ENCODE measurements at places on chromosomes 1 and 21.

- H3K4me3 ChIP-seq: peak overlapping the region; percentile 76
- peaks cover 30% of the 10 kb centered on the region for H3K27me3 ChIP-seq
- no peak overlapping the region for H3K27ac ChIP-seq
- peak; percentile 86 for DNase-seq
- H3K4me1 ChIP-seq: no peaks in the 10 kb centered on the region
Measured at GRCh38 chr1:23216771-23217420, 406 bp downstream of the HTR1D start.

DNA sequence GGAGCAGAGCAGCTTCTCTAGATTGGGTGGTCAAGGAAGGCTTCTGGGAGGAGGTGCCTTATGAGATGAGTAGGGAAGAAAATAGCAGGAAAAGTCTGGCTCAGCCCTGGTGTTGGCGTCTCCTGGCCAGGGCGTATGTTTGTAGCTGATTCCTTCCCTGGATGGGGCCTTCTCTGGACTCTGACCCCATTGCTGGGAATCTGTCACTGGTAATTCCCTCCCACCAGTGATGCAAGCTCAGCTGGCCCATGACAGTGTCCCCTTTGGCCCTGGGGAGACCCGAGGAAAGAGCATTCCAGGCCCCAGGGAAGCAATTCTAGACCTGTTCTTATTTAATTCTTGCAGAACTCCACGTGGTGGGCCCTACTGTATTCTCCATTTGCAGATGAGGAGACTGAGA is 20.7 kb downstream of the IGSF21 start:
- peaks cover 52% of the 10 kb centered on the region for H3K27me3 ChIP-seq
- H3K36me3 ChIP-seq: no peaks in the 10 kb centered on the region
- H3K27ac ChIP-seq: no peak overlapping the region
- H3K4me3 ChIP-seq: no peak overlapping the region

- no peaks in the 10 kb centered on the region for H3K27me3 ChIP-seq
- DNase-seq: no peak
- H3K4me3 ChIP-seq: no peak overlapping the region
- H3K27ac ChIP-seq: no peak overlapping the region
- peaks cover 7% of the 10 kb centered on the region for H3K36me3 ChIP-seq
- no peaks in the 10 kb centered on the region for H3K4me1 ChIP-seq
Measured at GRCh38 chr1:95028954-95029353, 43.8 kb downstream of the ALG14 start.

DNA sequence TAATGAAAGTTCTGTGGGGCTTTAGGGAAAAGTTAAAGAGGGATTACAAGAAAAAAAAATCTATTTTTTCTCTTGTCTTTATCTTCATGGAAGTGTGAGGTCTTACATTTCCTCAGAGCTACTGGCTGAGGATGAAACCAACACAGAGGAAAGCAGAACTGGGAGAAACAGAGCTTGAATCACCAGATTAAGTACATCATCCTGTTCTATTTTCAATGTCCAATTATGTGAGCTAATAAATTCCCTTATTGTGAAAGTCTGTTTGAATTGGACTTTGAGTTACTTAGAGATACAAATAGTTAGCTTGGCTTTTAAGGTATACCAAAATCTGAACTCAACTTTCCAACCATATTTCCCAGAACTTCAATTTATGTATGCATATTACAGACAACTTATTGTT is 69.2 kb downstream of the LPGAT1 start:
- peaks cover 5% of the 10 kb centered on the region for H3K4me1 ChIP-seq
- no peaks in the 10 kb centered on the region for H3K27me3 ChIP-seq
- peaks cover 38% of the 10 kb centered on the region for H3K36me3 ChIP-seq
- no peak for DNase-seq

DNA sequence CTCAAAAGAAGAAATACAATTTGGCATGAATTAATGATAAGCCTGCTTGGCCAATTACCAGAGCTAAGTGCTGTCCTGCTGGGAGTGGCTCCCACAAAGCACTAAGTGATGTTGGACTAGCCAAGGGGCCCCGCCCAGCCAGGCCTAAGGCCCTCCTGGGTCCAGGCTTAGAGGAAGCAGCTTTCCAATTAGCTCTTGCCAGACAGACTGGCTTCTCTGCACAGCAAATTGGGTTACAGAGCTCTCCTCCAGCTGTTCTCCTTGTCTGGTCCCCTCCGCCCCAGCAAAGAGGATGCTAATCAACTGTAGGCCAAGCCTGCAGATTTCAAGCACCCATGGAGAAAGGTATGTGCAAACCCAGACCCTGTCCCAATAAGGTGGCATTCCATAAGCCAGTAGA is 151.9 kb downstream of the DMRTA2 start:
- H3K4me3 ChIP-seq: no peak overlapping the region
- H3K4me1 ChIP-seq: no peaks in the 10 kb centered on the region
- no peak for DNase-seq

DNA sequence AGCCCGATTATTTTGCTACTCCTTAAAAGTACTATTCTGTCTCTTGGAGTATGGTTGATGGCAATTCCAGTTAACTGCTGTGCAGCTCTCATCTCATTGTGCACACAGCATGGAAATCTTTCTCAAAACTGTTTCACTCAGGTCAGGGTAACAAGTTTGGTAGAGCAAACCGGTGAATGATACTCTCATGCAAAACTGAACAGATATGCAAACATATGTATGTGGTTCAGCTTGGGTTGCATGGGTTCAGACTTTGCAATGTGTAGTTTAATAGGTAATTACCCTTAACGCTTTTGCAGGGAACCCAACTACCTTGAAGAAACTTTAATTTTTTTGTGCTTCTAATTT is 2.2 kb downstream of the GADD45A start:
- no peak for DNase-seq
- peak overlapping the region; percentile 91 for H3K4me3 ChIP-seq
- H3K27ac ChIP-seq: peak overlapping the region; percentile 88
- peaks cover 32% of the 10 kb centered on the region for H3K36me3 ChIP-seq
- H3K27me3 ChIP-seq: no peaks in the 10 kb centered on the region

GRCh38 chr1:21734526-21734925 is 48.4 kb downstream of the USP48 start:
- peaks cover 75% of the 10 kb centered on the region for H3K36me3 ChIP-seq
- no peak for DNase-seq
- H3K4me3 ChIP-seq: no peak overlapping the region
- no peaks in the 10 kb centered on the region for H3K4me1 ChIP-seq

- H3K4me1 ChIP-seq: no peaks in the 10 kb centered on the region
- no peak overlapping the region for H3K27ac ChIP-seq
- H3K36me3 ChIP-seq: no peaks in the 10 kb centered on the region
Measured at GRCh38 chr1:97245026-97245425, 523.4 kb downstream of the PTBP2 start.

DNA sequence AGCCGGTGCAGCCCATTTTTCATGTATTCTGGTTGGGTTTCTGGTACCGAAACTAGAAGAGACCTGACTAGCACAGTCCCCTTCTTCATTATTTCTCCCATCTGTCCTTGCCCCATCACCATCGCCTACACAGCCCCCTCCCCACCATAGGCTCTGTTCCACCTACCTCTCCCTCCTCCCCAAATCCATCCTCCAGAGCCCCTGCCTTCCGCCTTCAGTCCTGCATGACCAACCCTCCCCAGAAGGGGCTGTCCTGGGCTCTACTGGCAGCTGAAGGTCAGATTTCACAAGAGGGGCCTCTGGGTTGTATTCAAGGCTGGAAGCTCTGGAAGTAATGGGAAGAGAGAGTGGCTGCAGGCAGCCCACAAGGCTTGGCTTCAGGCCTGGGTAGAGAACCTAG is 55.2 kb downstream of the SDC3 start:
- H3K4me3 ChIP-seq: no peak overlapping the region
- peak overlapping the region; percentile 14 for H3K27ac ChIP-seq
- H3K36me3 ChIP-seq: no peaks in the 10 kb centered on the region
- DNase-seq: peak; percentile 76
- H3K27me3 ChIP-seq: no peaks in the 10 kb centered on the region
- peaks cover 14% of the 10 kb centered on the region for H3K4me1 ChIP-seq

DNA sequence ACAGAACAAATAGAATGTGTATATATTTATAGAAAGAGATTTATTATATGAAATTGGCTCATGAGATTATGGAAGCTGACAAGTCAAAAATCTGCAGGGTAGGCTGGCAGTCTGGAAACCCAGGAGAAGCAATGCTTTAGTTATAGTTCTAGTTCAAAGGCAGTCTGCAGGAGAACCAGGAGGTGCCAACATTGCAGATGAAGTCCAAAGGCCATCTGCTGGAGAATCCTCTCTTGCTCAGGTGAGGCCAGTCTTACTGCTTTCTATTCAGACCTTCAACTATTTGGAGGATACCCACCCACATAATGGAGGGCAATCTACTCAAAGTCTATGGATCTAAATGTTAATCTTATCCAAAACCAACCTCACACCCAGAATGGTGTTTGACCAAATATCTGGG is 75.9 kb upstream of the MRPS6 start:
- no peaks in the 10 kb centered on the region for H3K27me3 ChIP-seq
- DNase-seq: no peak
- no peaks in the 10 kb centered on the region for H3K36me3 ChIP-seq
- no peak overlapping the region for H3K27ac ChIP-seq
- H3K4me1 ChIP-seq: peaks cover 5% of the 10 kb centered on the region
- no peak overlapping the region for H3K4me3 ChIP-seq

DNA sequence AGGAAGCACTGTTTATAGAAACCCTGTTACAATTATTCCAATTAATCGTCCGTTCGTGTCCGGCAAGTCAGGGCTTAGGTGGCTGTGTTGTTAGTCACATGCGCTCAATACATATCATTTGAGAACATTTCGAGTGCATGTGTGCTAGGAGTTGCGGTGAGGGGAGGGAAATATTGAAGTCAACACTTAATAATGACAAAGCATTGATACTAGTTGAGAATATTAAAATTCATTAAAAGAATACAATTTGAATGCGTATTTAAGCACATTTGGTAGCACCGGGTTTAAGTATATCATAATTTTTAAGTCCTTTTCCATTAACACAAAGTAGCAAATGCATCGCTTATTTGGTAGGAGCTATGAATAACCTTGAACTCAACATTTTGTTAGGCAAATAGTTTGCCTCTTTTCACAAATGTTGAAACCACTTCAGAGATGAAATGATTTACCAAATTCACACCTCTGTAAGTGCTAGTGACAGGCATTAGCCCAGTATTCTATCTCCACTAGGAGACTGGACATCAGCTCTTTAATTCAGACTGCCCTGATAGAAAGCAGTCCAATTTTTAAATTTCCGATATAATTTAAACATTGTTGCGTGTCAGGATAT is 1.1 kb upstream of the SERBP1 start:
- no peaks in the 10 kb centered on the region for H3K4me1 ChIP-seq
- H3K4me3 ChIP-seq: peak overlapping the region; percentile 98
- no peaks in the 10 kb centered on the region for H3K27me3 ChIP-seq
- H3K27ac ChIP-seq: no peak overlapping the region
- DNase-seq: no peak

DNA sequence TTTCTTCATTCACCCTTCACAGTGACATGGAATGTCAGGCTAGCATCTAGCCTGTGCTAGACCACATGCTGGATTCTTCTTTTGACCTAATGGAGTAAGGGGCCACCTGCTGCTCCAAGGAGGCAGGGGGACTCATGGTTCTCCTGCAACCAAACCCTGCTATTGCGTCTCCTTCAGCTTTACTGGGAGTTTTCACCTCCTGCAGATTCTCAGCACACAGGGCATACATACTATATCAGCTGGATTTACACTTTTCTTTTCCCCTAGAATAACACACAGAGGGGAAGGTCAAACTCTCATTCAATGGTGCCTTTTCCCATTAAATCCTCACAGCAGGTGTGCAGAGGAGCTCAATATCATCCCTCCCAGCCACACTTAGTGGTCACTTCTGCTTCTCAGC is 16.6 kb upstream of the AK5 start:
- H3K4me1 ChIP-seq: no peaks in the 10 kb centered on the region
- DNase-seq: peak; percentile 58
- peaks cover 56% of the 10 kb centered on the region for H3K27me3 ChIP-seq
- H3K27ac ChIP-seq: no peak overlapping the region

GRCh38 chr21:31011412-31011811 is 26.9 kb downstream of the KRTAP19-8 start:
- H3K27me3 ChIP-seq: no peaks in the 10 kb centered on the region
- H3K4me1 ChIP-seq: no peaks in the 10 kb centered on the region
- no peak overlapping the region for H3K27ac ChIP-seq

- H3K27me3 ChIP-seq: no peaks in the 10 kb centered on the region
- no peaks in the 10 kb centered on the region for H3K4me1 ChIP-seq
- no peaks in the 10 kb centered on the region for H3K36me3 ChIP-seq
- no peak overlapping the region for H3K4me3 ChIP-seq
Measured at GRCh38 chr1:91635763-91636162, 135.1 kb downstream of the CDC7 start.

DNA sequence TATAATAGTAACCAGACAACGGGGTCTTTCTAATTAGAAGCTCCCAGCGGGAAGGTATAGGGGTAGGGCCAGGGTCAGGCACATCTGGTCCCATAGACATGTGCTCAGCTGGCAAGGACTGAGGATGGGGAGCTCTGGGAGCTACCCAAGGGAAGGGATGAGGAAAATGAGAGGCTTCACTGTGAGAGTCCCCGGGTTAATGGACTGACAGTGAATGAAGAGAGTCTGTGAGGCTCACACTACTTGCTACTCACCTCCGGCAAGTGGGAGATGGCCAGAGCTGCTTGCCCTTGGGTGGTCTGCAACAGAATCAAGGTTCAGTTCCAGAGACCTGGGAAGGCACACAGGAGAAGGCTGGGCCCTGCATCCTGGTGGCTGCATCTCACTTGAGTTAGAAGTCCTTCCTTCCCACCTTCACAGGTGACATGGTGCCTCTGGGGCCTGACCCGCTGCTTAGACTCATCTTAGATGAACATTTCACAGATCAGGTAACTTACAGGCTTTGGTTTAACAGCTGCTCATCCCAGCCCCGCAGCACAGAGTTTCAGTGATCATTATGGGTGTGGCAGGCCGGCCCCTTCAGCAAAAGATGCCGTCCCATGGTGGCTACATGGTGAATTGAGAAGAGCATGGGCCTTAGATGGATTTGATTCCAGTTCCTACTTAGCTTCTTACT is 31.7 kb downstream of the EIF2D start:
- no peak for DNase-seq
- no peaks in the 10 kb centered on the region for H3K27me3 ChIP-seq
- no peak overlapping the region for H3K4me3 ChIP-seq
- no peak overlapping the region for H3K27ac ChIP-seq

DNA sequence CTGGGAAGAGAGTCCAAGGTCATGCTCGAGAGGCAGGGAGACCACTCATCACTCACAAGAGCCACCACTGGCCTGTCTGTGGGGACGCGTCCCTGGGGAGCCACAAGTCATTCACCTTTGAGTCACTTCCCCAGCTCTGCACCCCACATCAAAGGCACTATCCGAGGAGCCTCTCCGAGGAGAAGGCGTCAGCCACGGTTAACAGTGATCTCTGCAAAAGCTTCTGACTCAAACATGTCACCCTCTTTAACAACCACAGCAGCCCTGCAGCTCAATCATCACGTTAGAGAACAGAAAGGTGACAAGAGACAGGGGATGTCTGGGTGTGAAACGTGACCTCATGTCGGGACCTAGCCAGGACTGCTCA is 9.0 kb downstream of the LRRC47 start:
- H3K4me3 ChIP-seq: no peak overlapping the region
- H3K27ac ChIP-seq: no peak overlapping the region
- no peak for DNase-seq
- H3K36me3 ChIP-seq: peaks cover 47% of the 10 kb centered on the region

Data from endodermal cell (in vitro differentiated cells).